GM03348 (cell line): ENCODE measurements at places on chromosomes 11 and 22.

DNA sequence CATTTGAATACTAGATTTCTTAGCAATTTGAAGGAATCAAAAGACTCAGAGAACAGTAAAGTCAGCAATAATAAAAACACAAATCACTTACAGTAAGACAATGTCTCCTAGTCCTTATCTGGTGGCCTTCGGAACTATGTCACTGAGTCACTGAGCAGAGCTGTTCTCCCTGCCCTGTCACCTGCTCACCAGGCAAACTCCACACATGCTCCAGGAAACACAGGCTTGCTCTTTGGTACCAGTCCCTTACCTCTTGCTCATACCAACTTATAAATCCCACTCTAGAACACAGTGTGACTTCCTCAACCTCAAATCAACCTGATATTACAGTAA is 81.1 kb upstream of the CHRM4 start:
- DNase-seq, result no peak

DNA sequence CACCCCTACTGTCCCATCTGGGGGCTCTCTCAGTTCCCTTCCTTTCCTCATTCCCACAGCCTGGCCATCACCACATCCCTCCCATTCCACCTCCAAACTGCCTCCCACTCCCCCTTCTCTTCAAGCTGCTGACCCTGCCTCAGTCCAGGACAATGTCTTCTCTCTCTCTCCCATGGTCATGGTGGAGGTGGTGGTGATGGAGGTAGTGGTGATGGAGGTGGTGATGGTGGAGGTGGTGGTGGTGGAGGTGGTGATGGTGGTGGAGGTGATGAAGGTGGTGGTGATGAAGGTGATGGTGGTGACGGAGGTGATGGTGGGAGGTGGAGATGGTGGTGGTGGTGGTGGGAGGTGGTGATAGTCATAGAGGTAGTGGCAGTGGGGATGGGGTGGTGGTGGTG is 87.0 kb downstream of the MPPED1 start:
- DNase-seq, result no peak

GRCh38 chr11:227824-228379 is 8.2 kb downstream of the SIRT3 start:
- DNase-seq, result no peak

GRCh38 chr22:35660291-35661127 is 12.3 kb downstream of the APOL6 start:
- no peak for DNase-seq
